AG04450 (cell line): ENCODE measurements at places on chromosomes 1 and 21.

- DNase-seq = no peak
Measured at GRCh38 chr21:25717491-25718147, 17.1 kb downstream of the ATP5PF start.

DNA sequence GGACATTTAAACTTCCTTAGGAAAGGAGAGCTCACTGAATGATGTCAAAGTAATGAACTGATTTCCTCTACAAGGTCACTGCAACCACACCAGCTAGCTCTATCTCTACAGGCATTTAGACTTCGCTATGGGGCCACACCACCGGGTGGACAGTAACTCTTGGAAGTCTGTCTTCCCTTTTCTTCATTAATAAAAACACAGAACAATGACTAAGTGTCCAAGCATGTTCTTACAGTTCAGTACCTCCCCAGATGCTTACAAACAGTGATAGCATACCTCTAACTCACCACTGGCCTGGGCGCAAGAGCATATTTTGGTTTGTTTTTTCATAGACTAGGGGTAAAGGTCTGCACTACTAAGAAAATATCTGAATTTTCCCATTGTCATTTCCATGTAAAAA lies 54.6 kb downstream of the SIM2 start:
- peak; percentile 34 for DNase-seq

DNA sequence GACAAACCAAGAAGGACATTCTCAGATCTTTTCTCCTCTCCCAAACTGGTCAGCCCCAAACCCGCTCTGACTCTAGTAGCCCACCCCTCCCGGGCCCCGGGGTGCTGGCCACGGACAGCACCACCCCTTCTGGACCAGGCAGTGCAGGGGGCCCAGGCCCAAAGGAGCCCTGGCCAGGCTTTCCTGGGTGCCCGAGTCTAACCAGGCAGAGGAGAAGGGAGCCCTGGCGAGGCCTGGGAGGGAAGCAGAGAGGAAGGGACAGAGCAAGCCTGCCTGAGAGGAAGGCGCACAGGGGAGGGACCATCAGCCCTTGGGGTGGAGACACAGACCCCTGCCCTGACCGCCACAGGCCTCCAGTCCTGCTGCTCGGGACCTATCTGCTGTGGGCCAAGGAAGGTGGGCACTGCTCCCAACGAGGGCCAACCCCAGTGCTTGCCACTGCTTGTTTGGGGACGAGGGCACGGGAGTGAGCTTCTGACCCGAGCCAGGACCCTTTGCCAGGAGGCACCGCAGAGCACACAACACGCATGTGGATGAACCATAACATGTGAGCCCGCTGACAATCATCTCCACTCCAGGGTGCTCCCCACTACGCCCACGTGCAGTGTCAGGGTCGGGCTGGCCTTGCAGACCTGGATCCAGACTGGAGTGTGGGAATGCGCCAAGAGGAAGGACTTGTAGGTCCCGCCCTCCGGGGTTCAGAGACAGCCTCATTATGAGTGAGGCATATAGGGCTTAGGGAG lies 57.6 kb downstream of the KCNAB2 start:
- DNase-seq = no peak

- no peak for DNase-seq
Measured at GRCh38 chr21:42548687-42549406, 35.2 kb downstream of the SLC37A1 start.

- peak; percentile 58 for DNase-seq
Measured at GRCh38 chr1:85550784-85551516, 29.6 kb upstream of the CCN1 start.

GRCh38 chr1:12460911-12461621 lies 156.9 kb downstream of the DHRS3 start:
- no peak for DNase-seq

DNA sequence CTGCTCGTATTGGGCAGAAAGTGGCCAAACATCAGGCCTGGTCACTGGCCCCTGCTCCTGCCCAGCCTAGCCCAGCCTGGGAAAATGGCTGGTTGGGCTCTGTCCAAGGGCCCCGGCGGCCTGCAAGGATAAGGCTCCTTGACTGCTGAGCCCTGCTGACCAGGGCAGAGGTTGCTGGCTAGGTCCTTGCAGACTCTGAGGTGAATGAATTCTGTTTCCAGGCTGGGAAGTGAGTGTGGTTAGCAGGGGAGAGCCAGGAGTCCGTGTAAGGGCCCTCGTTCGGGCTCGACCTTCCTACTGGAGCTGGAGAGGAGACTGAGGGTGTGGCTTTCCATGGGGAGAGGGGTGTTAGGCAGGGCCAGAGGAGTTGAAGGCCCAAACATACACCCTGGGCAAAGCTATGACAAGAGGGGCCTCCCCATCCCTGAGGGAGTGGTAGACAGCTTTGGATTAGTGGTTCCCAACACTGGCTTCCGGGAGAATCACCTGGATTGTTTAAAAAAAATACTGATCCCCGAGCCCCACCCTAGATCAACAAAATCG lies 20.6 kb downstream of the CSF1 start:
- no peak for DNase-seq

DNA sequence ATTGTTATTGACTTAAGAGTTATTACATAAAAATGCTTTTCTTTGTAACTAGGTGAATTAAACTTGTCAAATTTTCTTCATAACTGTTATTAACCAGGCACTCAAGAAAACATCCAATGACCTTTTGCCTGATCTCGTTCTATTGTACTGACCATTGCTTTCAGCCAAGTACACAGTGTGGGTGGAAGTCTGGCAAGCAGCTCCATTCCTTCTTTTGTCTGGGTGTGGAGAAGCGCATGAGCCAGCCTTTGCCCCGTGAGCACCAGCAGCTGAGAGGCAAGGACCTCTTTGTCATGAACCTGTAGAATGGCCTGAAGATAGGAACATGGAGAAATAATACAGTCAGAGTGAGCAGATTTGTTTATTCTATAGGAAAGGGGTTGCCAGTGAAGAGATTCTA lies 57.5 kb downstream of the IARS2 start:
- no peak for DNase-seq

DNA sequence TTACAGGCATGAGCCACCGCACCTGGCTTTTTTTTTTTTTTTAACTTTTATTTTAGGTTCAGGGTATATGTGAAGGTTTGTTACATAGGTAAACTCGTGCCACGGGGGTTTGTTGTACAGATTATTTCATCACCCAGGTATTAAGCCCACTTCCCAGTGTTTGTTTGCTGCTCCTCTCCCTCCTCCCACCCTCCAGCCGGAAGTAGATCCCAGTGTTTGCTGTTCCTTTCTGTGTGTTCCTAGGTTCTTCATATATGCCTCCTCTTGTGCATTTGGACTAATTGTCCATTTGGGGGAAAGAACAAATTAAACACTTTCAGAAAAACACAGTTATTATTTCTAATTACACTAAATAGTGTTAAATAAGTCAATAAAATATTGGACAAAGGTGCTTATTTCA lies 1.1 kb upstream of the SLC2A7 start:
- DNase-seq = no peak

GRCh38 chr1:239647045-239647444 lies 260.7 kb downstream of the CHRM3 start:
- no peak for DNase-seq

DNA sequence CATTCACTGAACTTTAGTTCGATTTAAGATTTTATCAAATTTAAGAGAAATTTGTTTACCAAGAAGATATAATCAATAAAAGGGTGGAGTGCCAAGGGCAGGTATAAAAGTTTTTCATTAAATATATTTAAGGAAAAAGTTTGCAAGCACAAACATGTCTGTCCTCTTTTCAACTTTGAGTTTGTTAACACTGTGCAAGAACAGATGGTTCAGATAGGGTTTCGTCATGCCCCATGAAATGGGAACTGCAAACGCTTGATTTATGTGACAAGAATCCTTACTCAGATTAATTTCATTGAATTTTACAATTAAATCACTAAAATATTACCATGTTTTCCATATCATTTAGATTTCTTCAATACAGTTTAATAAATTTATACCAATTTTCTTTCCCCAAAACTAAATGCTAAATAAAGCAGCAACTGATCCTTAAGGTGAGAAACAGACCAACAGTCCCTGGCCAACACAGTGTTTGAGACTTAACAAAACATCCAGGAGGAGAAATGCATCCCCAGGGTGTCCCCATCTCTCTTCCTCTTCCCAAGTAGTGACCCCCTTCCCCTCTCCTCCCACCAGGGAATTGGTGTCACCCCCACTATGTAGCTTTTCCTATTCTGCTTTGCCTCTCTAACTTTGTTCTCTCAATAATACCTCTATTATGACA lies 292.9 kb downstream of the LTN1 start:
- DNase-seq = no peak

DNA sequence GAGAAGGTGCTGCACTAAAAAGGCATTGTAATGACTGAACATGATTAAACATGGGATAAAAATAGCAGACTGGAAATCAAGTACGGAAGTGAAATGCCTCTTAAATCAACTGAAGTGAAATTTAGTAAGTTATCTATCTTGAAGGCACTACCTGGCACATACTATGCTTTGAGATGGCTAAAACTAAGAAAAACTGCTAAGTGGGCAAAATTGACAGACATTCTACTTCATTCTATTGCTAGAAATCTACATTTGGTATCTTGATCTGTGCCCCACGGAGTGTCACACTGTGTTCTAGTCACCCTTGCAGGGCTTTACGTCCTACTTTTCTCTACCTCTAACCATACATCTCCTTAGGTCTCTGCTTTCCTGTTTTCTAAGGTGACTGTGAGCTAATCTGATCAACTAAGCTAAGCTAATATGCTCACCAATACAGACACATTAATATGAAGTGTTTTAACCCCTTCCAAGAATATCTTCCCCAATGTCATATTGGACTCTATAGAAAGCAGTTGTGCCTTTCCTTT lies 4.1 kb downstream of the PDC start:
- DNase-seq = no peak

- DNase-seq = no peak
Measured at GRCh38 chr1:206679738-206680211, 4.9 kb upstream of the MAPKAPK2 start.

DNA sequence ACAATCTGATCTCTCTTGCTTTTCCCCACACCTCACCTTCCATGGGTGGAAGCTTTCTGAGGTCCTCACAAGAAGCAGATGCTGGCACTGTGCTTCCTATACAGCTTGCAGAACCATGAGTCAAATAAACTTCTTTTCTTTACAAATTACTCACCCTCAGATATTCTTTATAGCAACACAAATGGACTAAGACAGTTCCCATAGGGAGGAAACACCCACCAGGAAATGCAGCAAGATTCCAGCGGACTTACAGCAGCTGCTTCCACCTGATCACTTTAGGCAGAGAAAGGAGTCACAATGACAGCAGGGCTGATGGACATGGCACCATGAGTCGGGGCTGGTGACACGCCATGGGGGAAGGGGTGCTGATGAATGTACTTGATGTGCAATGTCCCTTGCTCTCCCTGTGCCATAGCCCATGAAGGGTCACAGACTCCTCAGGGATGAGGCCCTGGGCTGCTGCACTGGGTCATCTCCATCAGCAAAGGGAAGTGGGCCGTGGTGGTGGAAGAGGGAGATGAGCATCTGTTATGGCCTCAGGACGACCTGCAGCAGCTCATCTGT lies 53.9 kb downstream of the PRSS38 start:
- DNase-seq = no peak

DNA sequence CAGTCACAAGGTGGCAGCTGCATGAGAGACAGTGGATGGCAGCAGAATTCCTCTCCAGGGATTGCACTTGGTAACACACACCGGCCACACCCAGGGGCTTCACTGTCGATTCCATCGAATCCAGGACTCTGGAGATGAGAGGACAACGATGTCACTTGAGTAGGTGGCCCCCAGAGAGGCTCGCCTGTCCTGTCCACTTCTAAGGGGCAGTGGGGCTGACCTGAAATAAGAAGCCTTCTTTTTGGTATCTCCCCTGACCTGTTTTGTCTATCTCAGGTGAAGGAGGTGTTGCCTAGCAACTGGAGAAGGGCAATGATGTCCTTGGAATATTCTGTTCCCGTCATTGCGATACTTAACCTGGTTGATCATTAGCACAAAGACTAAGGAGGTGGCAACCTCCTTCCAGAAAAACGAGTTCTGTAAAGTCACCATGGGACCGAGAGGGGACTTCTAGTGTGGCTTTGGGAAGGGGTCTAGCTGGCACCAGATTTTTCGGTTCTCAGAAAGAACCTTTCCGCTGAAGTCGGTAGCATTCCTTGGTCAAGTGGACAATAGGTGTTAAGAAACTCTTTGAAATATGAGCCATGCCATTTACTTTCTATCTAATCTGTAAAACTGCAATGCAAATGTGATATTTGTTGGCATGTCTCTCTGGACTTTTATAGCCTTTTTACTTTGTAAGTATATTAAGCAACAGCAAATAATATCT lies 85.2 kb upstream of the TMPRSS2 start:
- no peak for DNase-seq

- DNase-seq = no peak
Measured at GRCh38 chr1:53733975-53734649, 4.9 kb downstream of the GLIS1 start.

- DNase-seq = no peak
Measured at GRCh38 chr1:32972814-32973428, 8.3 kb upstream of the RNF19B start.

- no peak for DNase-seq
Measured at GRCh38 chr1:177646757-177647730, 322.8 kb downstream of the SEC16B start.

DNA sequence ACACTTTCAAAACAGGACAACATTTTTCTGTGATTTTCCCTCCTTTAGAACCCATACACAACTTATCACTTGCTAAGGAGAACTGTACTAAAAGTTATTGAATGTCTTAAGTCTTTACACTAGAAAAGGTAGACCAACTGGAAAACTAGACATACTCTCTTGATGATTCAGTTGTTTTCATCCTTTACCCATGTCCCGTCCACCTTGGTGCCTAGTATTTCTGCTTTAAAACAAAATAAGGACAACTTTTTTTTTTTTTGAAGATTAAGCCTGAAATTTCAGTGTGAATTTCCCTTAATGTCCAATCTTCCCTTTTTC lies 4.5 kb downstream of the CDKN2C start:
- no peak for DNase-seq

DNA sequence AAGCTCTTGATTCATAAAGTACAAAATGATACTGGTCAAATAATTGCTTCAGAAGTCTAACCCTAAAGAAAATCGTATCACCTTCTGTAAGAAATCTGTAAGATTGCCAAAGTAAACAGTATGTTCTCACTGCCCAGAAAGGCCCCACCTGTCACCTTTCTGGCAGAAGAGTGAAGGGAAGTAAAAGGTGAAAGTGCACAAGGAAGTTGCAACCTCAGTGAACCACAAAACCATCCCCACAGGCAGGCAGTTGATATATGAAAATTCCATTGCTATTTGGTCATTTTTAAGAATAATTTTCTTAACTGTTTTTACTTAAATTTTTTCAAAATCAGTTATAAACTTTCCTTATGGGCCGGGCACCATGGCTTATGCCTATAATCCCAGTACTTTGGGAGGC lies 48.5 kb upstream of the FBXO28 start:
- DNase-seq = no peak

GRCh38 chr1:109240158-109241152 lies 8.9 kb upstream of the CELSR2 start:
- no peak for DNase-seq

- no peak for DNase-seq
Measured at GRCh38 chr1:164708596-164708995, 149.6 kb downstream of the PBX1 start.

- DNase-seq = no peak
Measured at GRCh38 chr1:45723248-45723930, 27.1 kb downstream of the IPP start.
